Frontal cortex (tissue), 4 donors: ENCODE measurements at places on chromosomes 6 and 20. TPM values are rescaled to one million over a fixed set of nuclear protein-coding genes. Genes with fewer than 3 reads are reported as not detected.

Gene GFRA4
- total RNA-seq: not detected

Gene PPIL6
- total RNA-seq: 37.9 TPM

Gene DEF6
- total RNA-seq: 2.4 TPM

Gene TPBG
- 4.5 TPM for total RNA-seq

Gene WFDC2
- 3.3 TPM for total RNA-seq
